ENCODE measurements at places on chromosomes 12 and 14.

DNA sequence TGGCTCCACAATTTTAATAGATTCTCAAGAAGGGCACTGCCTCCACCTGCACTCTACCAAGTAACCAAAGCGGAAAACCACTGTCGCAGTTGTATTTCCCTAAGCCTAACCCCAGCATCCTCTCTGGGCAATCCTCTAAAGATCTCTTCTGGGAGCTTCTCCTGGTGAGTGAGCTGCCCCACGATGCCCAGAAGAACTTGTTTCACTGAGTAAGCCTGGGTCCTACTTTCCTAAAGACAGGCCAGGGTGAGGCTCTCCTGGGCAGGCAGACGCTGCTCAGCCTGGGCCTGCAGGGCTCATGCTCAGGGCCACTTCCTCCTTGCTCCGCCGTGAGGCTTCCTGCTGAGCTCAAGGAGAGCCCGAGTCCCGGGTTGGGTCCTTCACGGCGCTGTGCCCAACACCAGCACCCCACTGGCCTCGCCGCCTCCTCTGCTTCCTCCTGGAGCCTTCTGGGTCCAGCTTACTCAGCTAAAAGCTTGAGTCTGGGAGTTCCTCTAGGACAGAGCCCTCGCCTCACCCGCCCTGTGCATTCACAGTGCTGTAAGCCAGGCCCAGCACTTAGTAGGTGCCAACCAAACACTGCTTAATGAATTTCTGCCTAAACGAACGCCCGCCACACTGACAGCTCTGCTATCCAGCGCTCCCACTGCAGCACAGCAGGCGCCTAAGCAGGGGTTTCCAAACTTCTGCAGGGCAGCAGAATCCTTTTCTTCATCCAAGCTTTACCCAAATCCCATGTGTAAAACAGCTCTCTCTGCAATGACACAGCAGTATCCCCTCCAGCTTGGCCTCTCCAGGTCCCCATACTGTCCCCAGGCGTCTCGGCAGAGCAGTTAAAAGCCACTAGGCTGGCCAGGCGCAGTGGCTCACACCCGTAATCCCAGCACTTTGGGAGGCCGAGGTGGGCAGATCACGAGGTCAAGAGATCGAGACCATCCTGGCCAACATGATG lies 5.7 kb downstream of the RAB35 start:
- no peak for DNase-seq

GRCh38 chr12:88035907-88036289 lies 6.7 kb upstream of the C12orf50 start:
- DNase-seq = no peak

GRCh38 chr14:84674636-84675035 lies 855.3 kb upstream of the FLRT2 start:
- no peak for DNase-seq

DNA sequence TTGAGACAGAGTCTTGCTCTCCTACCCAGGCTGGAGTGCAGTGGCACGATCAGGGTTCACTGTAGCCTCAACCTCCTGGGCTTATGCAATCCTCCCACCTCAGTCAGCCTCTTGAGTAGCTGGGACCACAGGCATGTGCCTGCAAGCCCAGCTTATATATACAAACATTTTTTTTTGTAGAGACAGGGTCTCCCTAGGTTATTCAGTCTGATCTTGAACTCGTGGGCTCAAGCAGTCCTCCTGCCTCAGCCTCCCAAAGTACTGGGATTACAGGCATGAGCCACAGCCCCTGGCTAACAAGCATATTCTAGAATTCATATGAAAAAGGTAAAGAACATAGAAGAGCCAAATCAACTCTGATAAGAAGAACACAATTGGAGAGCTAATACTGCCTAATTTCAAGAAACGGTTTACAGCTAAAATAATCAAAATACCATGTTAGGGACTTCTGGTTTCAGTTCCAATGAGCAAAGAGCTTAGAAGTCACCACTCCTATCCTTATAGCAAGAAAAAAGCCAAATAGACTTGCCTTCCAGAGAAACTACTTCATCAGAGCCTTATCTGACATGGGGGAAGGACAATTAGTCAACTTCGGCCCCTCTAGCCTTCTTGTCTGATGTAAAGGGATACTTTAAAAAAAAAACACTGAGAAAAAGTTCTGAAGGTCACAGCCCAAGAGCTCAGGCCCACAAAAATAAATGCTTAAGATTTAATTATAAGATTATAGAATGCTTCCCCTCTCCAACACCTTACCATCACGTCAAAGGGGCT lies 37.6 kb downstream of the TMEM116 start:
- DNase-seq = no peak

DNA sequence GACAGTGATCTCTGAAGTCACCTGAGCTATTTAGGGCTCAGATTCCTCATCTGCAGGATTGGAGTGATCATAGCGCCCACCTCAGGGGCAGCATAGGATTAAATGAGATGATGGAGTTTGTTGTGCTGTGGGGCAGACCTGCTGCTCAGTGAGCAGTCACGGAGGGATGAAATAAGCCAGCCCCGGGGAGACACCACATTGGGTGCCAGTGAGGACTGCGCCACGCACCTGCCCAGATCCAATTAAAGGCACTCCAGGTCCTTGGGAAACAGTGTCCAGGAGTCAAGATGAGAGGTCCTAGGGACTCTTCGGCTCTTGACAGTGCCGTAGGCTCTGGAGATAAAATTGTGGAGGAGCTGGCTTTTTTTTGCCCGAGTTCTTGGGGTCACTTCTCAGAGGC lies 166.2 kb downstream of the ADGRD1 start:
- DNase-seq = no peak
